ENCODE measurements at places on chromosomes 2 and 18. TPM values are rescaled to one million over a fixed set of nuclear protein-coding genes. Genes with fewer than 3 reads are reported as not detected.
A peak's percentile ranks its signal among the peaks of the same experiment; 100 is the strongest.

DNA sequence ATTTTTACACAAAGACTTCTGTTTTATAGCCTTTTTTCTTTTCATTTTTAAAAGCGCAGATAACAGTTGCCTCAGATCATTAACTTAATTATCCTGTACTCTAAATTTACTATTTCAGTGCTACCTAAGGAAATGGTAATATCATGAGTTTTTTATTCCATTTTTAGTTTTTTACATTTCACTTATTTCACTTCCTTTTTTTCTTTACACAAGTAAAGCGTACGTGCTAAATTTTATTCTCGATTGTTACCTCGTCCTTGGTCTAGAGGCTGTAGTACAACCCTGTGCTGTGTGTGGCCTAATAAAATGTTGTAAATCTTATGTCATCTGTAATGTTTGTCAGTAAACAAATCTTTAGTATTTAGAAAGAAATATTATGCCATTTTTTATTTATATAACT lies 49.2 kb downstream of the CRIM1 start:
- DNase-seq: no peak

- no peak for DNase-seq
These were observed 49.3 kb downstream of the SLC39A10 start for GRCh38 chr2:195706161-195706900.

DNA sequence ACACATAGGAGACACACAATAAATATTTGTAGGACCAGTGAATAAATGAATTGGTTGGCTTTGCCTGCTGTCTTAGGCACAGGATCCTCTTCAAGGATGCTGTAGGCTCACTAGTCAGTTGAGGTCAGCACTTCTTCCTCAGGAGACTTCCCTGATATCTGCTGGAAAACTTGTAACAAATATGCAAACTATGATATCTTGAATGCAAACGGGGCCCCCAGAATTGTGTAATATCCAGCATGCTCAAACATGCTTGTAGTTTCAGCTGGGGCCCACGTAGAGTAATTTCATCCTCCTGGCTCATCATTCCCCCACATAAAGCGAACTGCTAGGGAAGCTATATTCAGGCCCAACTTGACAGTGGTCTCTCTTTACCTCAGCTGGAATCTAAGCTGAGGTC lies 43.6 kb downstream of the POLE4 start:
- DNase-seq: no peak

- no peak for DNase-seq
These were observed 8.7 kb downstream of the CHMP1B start for GRCh38 chr18:11859903-11860407.

DNA sequence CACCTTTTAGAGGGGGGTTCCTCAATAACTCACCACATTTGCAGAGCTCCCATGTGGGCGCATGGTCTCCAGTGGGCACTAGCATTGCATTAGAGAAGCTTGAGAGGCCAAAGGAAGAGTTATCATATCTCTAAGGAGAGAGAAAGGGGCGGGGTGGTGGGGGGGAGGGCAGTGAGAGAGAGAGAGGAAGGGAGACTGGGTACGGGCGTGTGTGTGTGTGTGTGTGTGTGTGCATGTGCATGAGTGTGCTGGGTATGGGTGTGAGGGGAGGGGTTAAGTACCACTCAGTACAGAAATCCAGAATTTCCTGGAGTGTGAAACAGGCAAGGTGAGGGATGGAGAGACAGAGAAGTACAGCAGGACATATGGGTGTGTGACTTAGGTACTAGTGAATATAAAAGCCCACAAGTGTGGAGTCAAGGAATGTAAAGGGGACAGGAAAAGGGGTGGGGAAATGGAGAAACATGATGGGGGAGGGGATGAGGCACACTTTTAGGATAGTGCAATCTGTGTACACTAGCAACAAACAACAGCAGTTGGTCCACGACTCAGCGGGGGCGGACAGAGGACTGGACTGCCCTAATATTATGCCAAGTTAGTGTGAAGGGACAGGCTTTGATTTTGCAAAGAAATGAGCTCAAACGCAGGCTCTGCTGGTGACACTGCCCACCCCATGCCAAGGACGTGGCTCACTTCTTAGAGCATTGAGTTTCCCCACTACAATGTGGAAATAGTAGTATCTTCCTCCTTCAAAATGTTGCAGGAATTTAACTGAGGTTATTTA lies 91.3 kb downstream of the SPRED2 start:
- no peak for DNase-seq

DNA sequence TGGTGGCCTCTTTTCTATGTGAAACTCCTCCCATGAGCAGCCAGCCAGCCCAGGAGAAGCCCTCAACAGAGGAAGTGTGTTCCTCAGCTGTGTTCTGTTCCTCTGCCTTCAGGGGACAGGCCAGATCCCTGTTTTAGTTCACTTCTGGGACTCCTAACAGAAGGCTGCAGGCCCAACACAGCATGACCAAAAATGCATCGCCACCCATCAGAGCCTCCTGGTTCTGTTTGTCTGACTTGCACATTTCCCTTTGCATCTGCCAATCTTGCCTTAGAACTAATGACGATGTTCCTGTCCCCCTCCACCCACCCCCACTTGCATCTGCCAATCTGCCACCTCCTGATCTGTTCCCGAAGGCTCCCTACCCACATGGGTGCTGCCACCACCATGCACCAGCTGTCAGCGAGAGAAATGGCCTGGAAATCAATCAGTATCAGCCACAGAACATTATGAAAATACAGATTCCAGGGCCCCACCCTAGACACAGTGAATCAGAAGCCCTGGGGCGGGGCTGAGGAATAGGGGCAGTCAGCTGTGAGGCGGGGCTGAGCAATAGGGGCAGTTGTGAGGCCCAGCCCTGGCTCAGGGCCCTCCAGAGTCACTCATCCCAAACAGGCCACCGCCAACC lies 51.0 kb downstream of the FAM168B start:
- DNase-seq: peak; percentile 57

DNA sequence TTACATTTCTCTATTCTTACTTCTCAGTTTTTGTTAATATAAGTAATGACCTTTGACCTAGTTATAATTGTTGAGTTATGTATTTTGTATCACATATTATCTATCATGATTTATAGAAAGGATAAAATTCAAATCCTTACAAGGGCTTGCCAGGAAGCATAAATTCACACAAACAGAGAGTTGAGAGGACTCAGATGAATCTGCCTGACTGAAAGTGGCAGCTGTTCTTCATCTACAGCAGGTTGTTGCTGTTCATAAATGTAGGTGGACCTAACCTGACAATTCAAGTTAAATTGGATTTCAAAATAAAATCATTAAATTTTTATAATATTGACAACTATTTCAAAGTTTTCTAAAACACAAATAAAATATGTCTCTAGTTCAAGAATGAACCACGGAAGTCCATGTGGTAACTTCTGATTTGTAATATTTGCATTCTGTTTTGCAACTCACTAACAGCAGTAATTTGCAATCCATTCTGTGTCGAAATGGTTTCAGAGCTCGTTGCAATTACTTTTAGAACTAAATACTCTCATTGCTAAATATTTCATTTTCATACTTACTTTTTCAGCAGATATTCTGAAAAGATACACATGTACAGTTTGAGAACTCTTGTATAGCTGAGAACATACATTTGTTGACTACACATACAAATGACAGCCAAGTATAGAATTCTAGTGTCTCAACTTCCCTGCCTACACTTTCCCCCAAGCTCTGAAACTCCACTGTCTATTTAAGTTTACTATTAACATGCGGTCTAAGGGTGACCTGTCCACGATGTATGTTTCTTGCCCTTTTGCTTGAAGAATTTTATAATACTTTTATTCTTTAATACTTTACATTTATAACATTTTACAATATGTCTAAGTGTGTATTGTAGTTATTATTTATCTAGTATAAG lies 25.7 kb downstream of the SCN7A start:
- no peak for DNase-seq

GRCh38 chr2:177164584-177165052 lies 48.0 kb upstream of the HNRNPA3 start:
- DNase-seq: no peak

- no peak for DNase-seq
These were observed at the start of gene DQX1 for GRCh38 chr2:74525717-74526648. TSS of gene DQX1 (minus strand) at chr2:74526231. CDS start at chr2:74525729, 502 bp downstream.

GRCh38 chr18:30929718-30930117 lies 112.8 kb downstream of the DSC3 start:
- DNase-seq: no peak

DNA sequence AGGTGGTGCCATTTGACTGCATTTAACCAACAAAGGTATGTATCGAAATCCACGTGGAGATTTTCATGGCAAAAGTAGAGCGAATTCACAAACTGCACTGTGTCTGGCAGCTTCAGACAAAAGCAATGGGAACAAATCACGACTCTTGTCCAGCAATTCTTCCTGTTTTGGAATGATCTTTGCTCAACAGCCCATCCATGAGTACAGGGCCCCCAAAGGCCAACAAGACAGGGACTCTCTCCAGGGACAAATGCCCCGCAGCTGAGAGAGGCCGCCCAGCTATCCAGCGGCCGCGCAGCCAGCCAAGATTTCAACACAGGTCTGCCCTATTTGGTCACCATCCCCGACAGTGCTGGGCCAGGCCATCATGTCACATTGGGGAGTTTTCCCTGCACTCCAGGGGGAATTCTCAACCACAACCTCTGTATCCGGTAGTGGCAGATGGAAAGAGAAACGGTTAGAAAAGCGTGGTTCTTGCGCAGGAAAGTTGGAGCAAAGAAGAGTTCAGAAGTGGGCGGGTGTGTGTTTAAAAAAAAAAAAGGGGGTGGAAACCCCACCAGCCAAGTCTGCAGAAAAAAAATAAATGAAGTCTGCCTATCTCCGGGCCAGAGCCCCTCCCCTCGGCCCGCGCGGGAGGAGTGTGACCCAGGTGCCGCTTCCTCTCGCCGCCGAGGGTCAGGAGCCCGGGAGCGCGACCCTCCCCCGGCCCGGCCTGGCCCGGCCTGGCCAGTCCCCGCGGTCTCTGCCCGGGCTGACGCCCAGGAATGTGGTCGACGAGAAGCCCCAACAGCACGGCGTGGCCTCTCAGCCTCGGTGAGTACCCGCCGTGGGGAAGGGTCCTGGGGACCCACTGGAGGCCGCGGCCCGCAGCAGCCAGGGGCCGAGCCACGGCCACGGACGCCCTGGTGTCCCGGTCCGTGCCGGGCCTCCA lies at the start of gene GYPC:
Gene GYPC, plus strand, starts transcription at position 659 of the 931 bp plus-strand sequence. Its CDS starts 106 bp downstream, at position 765.
- DNase-seq: peak; percentile 91

- DNase-seq: no peak
These were observed 28.0 kb downstream of the GCG start for GRCh38 chr2:162123806-162124758.

DNA sequence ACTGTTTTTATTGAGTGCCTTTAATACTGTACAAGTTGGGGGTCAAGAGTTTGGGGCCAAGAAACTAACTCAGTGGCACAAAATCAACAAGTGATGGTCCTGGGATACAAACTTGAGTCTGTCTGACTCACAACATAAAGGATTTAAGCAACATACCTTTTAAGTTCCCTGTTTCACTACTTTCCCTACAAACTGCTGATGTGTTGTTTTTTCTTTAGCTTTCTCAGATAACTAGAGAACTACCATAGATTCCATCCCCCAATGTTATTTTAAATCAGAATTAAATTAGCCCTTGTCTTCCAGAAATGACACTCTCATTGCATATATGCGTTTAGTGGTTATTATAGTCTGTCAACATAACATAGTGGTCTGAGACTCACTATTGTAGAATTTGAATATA lies 58.1 kb upstream of the TTC21B start:
- DNase-seq: no peak

- DNase-seq: no peak
These were observed 33.6 kb upstream of the RNF149 start for GRCh38 chr2:101341901-101342624.

- DNase-seq: no peak
These were observed 29.1 kb downstream of the GAREM1 start for GRCh38 chr18:32441533-32441932.

DNA sequence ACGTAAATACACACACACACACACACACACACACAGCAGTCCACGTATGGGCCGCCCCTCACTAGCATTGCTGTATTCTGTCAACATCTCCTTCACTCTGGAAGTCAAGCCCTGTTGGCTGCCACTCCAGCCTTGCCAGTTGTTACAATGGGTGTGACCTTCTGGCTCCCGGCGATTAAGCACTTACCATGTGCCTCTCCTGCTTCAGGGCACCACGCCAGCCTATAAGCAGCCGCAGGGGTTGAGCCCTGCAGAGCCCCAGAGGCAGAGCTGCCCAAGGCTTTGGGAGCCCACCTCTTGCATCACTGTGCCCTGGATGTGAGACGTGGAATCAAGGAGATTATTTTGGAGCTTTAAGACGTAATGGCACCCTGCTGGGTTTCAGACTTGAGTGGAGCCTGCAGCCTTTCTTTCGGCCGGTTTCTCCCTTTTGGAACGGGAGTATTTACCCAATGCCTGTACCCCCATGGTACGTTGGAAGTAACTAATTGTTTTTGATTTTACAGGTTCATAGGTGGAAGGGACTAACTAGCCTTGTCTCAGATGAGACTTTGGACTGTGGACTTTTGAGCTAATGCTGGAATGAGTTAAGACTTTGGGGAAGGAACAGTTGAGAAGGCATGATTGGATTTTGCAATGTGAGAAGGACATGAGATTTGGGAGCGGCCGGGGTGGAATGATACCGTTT lies 54.5 kb upstream of the ROCK2 start:
- no peak for DNase-seq

DNA sequence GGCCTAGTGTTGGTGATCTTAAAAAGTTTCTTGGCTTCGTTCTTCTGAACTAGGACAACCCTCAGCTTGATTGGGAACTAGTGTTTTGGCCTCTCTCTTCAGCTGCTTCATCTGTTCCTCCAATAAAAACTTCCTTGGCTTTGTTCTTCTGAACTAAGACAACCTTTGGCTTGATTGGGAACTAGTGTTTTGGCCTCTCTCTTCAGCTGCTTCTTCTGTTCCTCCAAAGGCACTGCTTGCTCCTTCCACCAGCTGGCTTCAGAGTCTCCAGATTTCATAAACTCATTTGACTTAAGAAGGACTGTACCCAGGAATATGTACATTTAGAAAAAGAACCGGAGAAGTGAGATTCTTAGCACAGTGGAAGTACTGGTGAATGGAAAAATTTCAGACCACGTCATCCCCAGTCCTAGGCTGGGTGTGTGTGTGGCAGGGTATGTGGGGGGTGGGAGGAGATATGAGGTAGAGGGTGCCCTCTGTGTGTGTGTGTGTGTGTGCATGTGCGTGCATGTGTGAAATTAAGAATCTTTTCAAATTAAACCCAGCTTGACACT lies 20.4 kb downstream of the IL1R2 start:
- DNase-seq: no peak

DNA sequence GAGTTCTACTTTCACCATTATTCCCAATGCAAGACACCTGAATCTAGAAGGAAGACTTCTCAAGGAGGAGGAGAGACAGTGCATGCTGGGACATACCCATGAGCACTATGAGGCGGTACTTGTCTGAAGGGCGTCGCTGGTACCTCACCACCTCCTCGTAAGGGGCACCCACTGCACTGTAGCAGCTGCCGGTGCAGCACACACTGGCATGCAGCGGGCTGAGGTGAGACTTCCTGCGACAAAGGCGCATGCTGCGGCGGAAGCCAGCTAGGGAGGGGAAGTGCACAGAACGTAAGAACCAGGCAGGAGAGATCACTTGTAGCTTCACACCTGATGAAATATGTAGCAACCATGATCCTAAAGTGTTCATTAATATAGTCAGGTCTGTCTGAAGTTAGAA lies 12.8 kb upstream of the TMEM237 start:
- DNase-seq: no peak

- DNase-seq: no peak
These were observed 2.2 kb upstream of the NXPH2 start for GRCh38 chr2:138782383-138782782.

The BUB1 gene
- total RNA-seq: 0.26 TPM

The ITPRIPL1 gene
- 3.1 TPM for total RNA-seq

The APCDD1 gene
- 232 TPM for total RNA-seq

The TMEM247 gene
- total RNA-seq: not detected

The PDE6D gene
- total RNA-seq: 21.8 TPM

The AMER3 gene
- total RNA-seq: not detected

The CD8B2 gene
- total RNA-seq: not detected

The TIA1 gene
- total RNA-seq: 57.1 TPM

The FEV gene
- not detected for total RNA-seq

The GALNT5 gene
- total RNA-seq: not detected

Data from mesenteric fat pad (tissue), 1 donor.